ENCODE measurements at places on chromosomes 11 and 22.
A peak's percentile ranks its signal among the peaks of the same experiment; 100 is the strongest.

DNA sequence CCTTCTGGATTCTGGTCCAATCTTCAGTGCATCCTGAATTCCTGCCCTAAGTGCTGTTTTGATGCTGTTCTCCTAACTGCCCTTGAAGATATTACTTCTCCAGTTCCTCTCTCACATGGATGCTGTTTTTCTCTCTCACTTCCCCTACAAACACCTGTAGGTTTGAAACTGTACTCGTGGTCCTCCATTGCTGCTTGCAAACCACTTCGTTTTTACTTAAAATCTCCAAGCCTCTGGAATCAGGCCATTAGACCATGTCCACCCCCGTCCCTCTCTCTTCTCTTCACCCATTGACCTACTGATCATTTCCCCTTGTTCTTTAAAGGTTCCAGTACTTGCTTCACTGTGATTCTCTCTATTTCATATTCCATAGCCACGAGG is 988.1 kb downstream of the NTM start:
- no peak for DNase-seq

DNA sequence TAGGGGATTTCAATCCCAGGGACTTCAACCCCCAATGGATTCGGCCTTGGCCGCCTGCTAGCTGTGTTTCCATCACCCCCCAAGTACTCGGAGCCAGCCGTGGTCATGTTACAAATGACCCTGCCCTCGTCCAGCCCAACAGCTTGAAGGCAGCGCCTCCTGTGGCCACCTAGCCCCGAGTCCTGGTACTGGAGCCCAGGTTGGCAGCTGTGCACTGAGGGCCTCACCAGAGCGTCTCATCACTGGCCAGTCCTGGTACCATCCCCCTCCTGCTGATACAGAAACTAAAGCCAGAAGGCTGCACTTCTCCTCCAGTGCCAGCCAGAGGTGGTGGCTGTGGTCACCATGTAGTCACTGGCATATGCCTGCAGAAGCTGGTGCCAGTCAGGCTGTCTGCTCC is 44.9 kb upstream of the FADD start:
- no peak for DNase-seq

DNA sequence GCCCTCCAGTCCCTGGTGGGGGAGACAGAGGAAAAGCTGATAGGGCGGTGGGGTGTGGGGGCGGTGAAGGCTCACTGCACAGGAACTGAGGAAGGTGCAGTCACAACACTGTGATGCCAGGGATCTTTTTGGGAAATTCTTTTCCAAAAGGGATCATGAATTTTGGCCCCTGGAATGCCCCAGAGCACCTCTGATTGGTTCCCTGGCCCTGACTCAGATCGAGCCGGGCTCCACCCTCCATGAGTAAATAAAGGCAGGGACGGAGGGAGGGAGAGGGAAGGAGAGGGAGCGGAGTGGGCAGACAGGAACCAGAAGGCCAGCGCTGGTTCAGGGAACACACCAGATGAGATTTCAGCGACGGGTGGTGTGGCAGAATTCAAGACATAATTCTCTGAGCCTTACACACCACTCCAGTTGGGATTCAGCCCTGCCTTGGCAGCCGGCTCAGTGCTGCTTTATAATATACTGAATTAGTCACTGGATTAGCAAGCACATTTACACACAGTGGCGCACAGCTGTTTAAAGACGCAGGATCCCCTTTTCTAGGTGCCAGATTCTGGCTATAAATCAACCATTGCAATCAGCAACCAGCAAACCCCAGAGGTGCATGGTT is 80.3 kb downstream of the ETS1 start:
- peak; percentile 48 for DNase-seq

- DNase-seq: no peak
These were observed 123.2 kb upstream of the LDLRAD3 start for GRCh38 chr11:35820614-35821013.

- no peak for DNase-seq
These were observed 129.5 kb downstream of the MICAL2 start for GRCh38 chr11:12239804-12240371.

GRCh38 chr11:76054330-76054729 is 152.0 kb downstream of the WNT11 start:
- DNase-seq: no peak

- no peak for DNase-seq
These were observed 140.1 kb downstream of the DBX1 start for GRCh38 chr11:20020198-20020597.
